H1 (cell line): ENCODE measurements at places on chromosomes 5 and 9. TPM values are rescaled to one million over a fixed set of nuclear protein-coding genes. Genes with fewer than 3 reads are reported as not detected.

Gene CARTPT
- not detected in 2 replicates for total RNA-seq

Gene PRRX2
- 5.8 and 7.1 TPM in 2 replicates for total RNA-seq

Gene NUDT2
- 16.7 and 18.1 TPM in 2 replicates for total RNA-seq

GRCh38 chr5:172150514-172151425 lies 37.3 kb downstream of the STK10 start:
- H3K4me3 ChIP-seq = no peak overlapping the region
- no peak overlapping the region for H3K27ac ChIP-seq
- H3K4me1 ChIP-seq = peaks cover 2% of the 10 kb centered on the region

- H3K4me1 ChIP-seq = no peaks in the 10 kb centered on the region
- H3K27ac ChIP-seq = no peak overlapping the region
These were observed 52.0 kb upstream of the DAPK1 start for GRCh38 chr9:87445646-87446045.

- H3K27me3 ChIP-seq = no peaks in the 10 kb centered on the region
- no peak overlapping the region for H3K27ac ChIP-seq
- no peaks in the 10 kb centered on the region for H3K36me3 ChIP-seq
- peak; percentile 23 for DNase-seq
- no peak overlapping the region for H3K4me3 ChIP-seq
These were observed 33.1 kb upstream of the HTR4 start for GRCh38 chr5:148687427-148687826.

DNA sequence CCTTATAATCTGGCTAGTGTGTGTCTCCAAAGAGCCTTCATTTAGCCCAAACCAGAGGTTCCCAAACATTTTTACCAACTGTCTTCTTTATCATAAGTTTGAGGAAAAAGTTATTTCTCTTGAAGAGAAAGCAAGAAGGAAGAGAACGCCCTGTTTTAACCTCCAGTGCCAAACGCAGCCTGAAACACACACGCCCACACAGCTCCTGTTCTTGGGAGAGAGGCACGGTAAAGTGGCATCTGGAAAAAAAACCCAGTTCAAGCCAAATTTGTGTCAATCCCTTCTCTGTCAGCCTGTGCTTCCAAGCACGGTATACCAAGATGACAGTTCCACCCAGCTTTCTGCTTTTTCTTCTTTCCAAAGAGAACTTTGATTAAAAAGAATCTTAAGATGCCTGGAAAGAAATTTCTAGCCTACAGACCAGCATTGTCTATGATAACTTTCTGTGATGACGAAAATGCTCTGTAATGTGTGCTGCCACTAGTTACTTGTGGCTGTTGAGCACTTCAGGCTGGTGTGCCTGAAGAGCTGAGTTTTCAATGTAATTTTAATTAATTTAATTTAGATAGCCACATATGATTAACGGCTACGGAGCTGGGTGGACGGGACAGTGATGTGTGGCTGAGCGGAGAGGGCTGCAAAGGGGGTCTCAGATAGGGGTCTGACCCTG lies 62.3 kb downstream of the ACER2 start:
- no peak for DNase-seq
- H3K27ac ChIP-seq = no peak overlapping the region
- H3K27me3 ChIP-seq = no peaks in the 10 kb centered on the region
- H3K4me1 ChIP-seq = no peaks in the 10 kb centered on the region

- no peaks in the 10 kb centered on the region; the same call in 1 of the 2 replicates for H3K4me1 ChIP-seq
- no peaks in the 10 kb centered on the region for H3K27me3 ChIP-seq
- H3K4me3 ChIP-seq = no peak overlapping the region
- H3K27ac ChIP-seq = no peak overlapping the region
- peak; percentile 59 for DNase-seq
These were observed 156.4 kb upstream of the IRX4 start for GRCh38 chr5:2039180-2039531.

GRCh38 chr5:95620870-95621838 lies 1.3 kb downstream of the GPR150 start:
- no peak overlapping the region for H3K27ac ChIP-seq
- peak overlapping the region; percentile 42 for H3K4me3 ChIP-seq
- no peak for DNase-seq
- no peaks in the 10 kb centered on the region for H3K36me3 ChIP-seq

DNA sequence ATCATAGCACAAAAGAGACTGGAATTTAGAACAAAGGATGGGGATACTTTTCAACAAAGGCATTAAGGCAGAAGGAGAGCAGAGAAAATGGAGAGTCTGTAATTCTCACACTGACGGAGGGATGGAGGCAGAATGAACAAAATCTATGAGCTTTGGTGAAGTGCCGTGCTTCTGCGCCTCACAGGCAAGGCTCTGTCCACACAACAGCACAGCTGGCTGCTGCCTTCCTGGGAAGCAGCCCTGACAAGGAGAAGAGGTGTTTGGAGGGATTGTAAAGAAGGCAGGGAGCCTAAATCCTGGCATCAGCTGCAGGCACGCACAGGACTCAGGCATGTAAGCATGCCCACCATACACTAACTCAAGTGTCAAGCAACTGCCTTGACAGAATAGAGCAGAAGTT lies 485.2 kb upstream of the KIF2A start:
- no peaks in the 10 kb centered on the region for H3K27me3 ChIP-seq
- DNase-seq = no peak

DNA sequence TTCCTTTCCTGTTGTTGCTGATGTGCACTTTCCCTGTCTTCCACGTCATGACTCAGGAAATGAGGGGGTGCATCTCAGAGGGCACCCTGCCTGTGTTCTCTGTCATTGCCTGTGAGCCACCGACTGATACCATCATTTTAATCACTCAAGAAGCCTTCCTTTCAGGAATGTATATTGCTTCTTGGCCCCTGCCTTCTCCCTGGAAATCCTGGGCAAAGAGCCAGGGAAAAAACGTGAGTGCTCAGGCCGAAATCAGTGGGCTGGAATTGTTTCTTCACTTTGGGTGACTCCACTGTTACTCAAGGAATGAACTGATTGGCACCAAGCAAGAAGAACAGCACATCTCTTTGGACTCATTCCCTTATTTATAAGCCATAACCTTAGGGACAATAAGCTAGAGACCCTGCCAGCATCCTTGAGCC lies 126.1 kb downstream of the SNX18 start:
- no peaks in the 10 kb centered on the region for H3K27me3 ChIP-seq
- DNase-seq = no peak
- H3K27ac ChIP-seq = no peak overlapping the region
- H3K36me3 ChIP-seq = no peaks in the 10 kb centered on the region
- H3K4me1 ChIP-seq = no peaks in the 10 kb centered on the region

GRCh38 chr5:168449166-168449565 lies 37.1 kb upstream of the RARS1 start:
- H3K36me3 ChIP-seq = peaks cover 8% of the 10 kb centered on the region
- no peaks in the 10 kb centered on the region for H3K4me1 ChIP-seq
- no peaks in the 10 kb centered on the region for H3K27me3 ChIP-seq

DNA sequence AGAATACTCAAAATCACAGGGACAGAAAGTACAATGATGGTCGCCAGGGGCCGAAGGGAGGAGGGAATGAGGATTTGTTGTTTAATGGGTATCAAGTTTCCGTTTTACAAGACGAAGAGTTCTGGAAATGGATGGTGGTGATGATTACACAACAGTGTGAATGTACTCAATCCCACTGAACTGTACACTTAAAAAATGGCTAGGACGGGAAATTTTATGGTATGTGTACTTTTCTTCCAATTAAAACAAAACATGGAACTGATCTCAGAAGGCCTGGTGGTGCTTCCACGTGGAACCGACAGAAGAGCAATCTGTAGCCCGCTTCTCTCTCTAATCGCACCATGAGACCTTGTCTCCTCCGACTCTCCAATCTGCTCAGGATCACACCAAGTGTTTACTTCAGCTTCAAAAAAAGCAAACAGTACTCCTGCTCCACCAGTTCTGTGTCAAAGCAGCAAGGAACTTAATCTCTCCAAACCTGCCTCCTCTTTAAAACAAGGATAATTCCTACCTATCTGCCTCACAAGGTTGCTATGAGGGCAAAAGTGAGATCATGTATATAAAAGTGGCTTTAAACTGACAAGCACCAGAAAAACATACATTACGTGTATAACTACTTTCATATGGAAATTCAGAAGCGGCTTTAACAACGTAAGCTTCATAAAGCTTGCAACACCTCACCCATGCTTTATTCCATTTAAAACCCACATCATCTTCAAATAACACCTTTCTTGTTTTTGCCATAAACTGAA lies 2.1 kb downstream of the ECPAS start:
- no peaks in the 10 kb centered on the region for H3K27me3 ChIP-seq
- peak overlapping the region; percentile 91 for H3K4me3 ChIP-seq
- H3K27ac ChIP-seq = no peak overlapping the region
- H3K36me3 ChIP-seq = no peaks in the 10 kb centered on the region

GRCh38 chr9:130260816-130261765 lies 4.5 kb upstream of the HMCN2 start:
- no peak for DNase-seq
- H3K4me1 ChIP-seq = peaks cover 3% of the 10 kb centered on the region; the same call in 1 of the 2 replicates
- H3K27me3 ChIP-seq = peaks cover 11% of the 10 kb centered on the region
- H3K4me3 ChIP-seq = no peak overlapping the region

DNA sequence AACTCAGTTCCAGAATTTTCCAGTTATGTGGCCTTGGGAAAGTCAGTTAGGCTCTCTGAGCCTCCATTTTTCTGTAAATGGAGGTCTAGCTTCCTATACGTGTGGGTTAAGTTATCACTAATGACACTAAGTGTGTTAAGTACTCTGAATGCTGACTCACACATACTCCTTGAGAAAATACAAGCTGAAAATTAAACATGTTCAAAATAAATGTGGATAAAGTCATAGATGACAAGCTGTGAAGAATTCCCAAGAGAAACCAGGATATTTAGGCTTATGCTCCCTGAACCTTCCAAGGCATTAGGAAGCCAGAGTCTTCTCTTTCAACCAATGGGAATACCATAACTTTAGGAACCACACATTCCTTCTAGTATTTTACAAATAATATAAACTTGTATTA lies 58.1 kb downstream of the ABCA1 start:
- H3K36me3 ChIP-seq = no peaks in the 10 kb centered on the region
- DNase-seq = no peak
- peaks cover 21% of the 10 kb centered on the region for H3K4me1 ChIP-seq
- H3K27ac ChIP-seq = no peak overlapping the region

DNA sequence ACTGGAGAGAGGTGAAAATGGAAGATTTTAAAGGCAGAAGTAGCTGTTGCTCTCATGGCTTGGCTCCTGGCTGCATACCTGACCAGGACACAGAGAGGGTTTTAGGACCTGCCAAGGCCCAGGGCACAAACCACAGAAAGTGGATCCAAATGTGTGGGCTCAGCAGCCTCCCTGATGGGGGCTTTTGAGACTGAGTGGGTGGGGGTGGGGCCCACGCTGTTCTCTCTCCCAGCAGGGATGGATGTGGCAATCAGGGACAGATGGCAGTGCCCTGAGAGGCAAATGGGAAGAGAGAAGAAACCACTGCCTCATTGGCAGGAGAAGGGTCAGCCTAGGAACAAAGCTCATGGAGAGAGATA lies 34.9 kb upstream of the TIFAB start:
- no peak overlapping the region for H3K27ac ChIP-seq
- peaks cover 97% of the 10 kb centered on the region for H3K27me3 ChIP-seq
- no peak for DNase-seq
- no peaks in the 10 kb centered on the region for H3K36me3 ChIP-seq
- no peak overlapping the region for H3K4me3 ChIP-seq
- H3K4me1 ChIP-seq = peaks cover 24% of the 10 kb centered on the region

GRCh38 chr9:12463641-12464040 lies 229.5 kb upstream of the TYRP1 start:
- H3K4me1 ChIP-seq = no peaks in the 10 kb centered on the region
- H3K27me3 ChIP-seq = no peaks in the 10 kb centered on the region
- no peak overlapping the region for H3K4me3 ChIP-seq
- H3K36me3 ChIP-seq = no peaks in the 10 kb centered on the region
